Ascending aorta (tissue), 2 donors: ENCODE measurements at places on chromosomes 6 and 20. TPM values are rescaled to one million over a fixed set of nuclear protein-coding genes. Genes with fewer than 3 reads are reported as not detected.

Gene ZSCAN23
- total RNA-seq: not detected

GRCh38 chr6:70811788-70812187 lies 144.1 kb downstream of the SMAP1 start:
- DNase-seq: no peak
- peaks cover under 1% of the 10 kb centered on the region for H3K36me3 ChIP-seq
- no peaks in the 10 kb centered on the region for H3K27me3 ChIP-seq
- H3K4me3 ChIP-seq: no peak overlapping the region
- H3K27ac ChIP-seq: no peak overlapping the region

GRCh38 chr6:32604434-32604877 lies 14.8 kb upstream of the HLA-DRB1 start:
- H3K27me3 ChIP-seq: no peaks in the 10 kb centered on the region
- no peaks in the 10 kb centered on the region for H3K36me3 ChIP-seq
- H3K27ac ChIP-seq: no peak overlapping the region
- DNase-seq: no peak
- no peak overlapping the region for H3K4me3 ChIP-seq

- DNase-seq: no peak
- no peaks in the 10 kb centered on the region for H3K4me1 ChIP-seq
- no peaks in the 10 kb centered on the region for H3K27me3 ChIP-seq
- H3K4me3 ChIP-seq: peak overlapping the region; percentile 18
- H3K36me3 ChIP-seq: no peaks in the 10 kb centered on the region
- peak overlapping the region; percentile 76 for H3K27ac ChIP-seq
Measured at GRCh38 chr6:17032590-17032987, 69.3 kb upstream of the STMND1 start.

DNA sequence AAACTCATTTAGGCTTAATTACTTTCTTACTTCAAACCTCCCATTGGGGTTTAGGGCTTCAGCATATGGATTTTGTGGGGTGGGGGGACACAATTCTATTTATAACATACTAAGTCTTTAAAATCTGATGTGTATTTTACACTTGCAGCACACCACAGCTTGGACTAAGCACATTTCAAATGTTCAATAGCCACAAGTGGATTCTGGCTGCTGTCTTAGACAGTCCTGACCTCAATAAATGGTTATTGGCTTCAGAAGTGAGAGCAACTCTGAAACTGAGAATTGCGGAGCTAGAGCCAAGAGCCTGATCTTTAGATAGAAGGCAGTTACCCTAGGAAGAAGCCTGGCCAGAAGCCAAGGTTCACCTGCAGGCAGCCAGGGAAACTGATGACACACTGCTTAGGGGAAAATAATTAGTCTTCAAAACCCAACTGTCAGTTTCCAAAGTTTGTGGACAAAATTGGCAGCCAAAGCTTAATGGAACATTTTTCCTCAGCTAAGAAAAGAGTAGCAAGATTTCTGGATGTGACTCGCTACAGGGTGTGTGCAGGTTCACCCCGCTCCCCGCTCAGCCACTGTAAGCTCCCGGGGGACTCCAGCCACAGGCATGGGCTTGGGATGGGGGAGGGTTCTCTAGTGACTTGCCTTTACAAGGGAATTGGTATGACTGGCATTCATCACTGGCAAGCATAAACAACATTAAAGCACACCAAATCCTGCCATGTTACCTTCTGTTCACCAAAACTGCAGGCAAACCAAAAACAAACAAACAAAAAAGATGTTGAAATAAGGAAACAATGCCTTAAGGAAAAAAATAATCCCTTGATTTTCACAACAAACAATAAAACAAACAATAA lies 219.8 kb downstream of the TFAP2A start:
- no peaks in the 10 kb centered on the region for H3K4me1 ChIP-seq
- no peak overlapping the region for H3K4me3 ChIP-seq
- DNase-seq: no peak
- no peak overlapping the region for H3K27ac ChIP-seq
- H3K36me3 ChIP-seq: no peaks in the 10 kb centered on the region
- no peaks in the 10 kb centered on the region for H3K27me3 ChIP-seq

- H3K4me3 ChIP-seq: no peak overlapping the region
- no peak overlapping the region for H3K27ac ChIP-seq
- H3K4me1 ChIP-seq: no peaks in the 10 kb centered on the region
- DNase-seq: no peak
- no peaks in the 10 kb centered on the region for H3K36me3 ChIP-seq
Measured at GRCh38 chr6:129849456-129849855, 11.7 kb downstream of the TMEM244 start.

Gene HSPA1L
- total RNA-seq: not detected

DNA sequence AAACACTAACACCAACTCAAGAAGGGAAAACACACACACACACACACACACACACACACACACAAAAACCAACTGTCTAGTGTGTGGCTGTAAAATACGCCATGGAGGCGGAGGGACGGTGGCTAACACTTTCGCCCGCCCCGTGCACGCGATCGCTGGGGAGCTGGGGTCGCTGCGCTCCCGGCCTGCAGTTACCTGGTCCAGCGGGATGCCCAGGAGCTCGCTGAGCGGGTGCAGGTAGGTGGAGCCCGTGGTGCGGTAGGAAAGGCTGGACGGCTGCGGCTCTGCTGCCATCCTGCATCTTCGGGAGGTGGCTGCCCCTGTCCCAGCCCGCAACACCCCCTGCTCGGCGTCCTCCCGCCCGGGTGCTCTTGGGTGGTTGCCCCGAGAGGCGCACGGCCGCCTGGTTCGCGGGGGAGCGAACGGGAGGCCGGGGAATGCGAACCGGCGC lies 303 bp downstream of the MBOAT1 start:
- H3K27me3 ChIP-seq: no peaks in the 10 kb centered on the region
- peaks cover 4% of the 10 kb centered on the region for H3K4me1 ChIP-seq
- peak overlapping the region; percentile 90 for H3K27ac ChIP-seq
- DNase-seq: no peak
- H3K36me3 ChIP-seq: no peaks in the 10 kb centered on the region

Gene LKAAEAR1
- total RNA-seq: not detected

DNA sequence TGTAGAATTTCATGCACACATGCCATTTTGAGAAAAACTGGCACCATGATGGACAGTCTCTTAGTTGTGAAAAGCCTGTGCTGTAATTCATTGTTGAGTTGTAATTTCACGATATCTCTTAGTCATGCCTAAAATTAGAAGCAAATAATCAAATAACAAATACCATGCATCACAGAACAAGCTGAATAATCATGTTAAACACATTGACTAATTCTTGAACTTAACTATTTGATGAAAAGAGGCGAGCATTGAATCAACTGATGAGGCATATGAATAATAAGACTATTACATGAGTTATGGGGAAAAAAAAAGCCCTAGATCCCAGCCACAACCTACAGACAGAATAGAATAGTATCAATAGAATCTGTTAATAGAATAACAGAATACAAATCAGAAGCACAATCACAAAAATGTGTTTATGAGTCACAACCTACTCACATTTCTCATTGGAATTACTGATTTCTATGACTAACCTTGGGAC lies 14.2 kb upstream of the RNF217 start:
- H3K4me3 ChIP-seq: no peak overlapping the region
- H3K27me3 ChIP-seq: no peaks in the 10 kb centered on the region
- H3K36me3 ChIP-seq: no peaks in the 10 kb centered on the region
- H3K27ac ChIP-seq: no peak overlapping the region

DNA sequence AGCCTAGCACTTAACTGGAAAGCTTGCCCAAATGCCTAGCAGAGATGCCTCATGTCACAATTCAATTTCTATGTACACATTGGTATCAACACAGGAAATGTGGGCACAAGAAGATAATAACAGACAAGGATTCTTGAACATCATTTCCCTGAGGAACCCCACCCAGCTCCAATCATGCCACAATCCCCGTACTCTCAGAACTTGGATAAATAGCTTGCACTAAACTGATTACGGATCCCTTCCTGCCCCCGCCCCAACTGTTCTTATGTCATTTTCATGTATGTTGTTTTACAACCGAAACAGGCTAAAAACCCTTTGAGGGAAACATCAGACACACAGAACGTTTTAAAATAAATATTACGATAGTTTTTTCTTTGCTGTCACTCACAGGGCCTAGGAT lies 87.1 kb downstream of the BACH2 start:
- no peak overlapping the region for H3K4me3 ChIP-seq
- H3K4me1 ChIP-seq: no peaks in the 10 kb centered on the region
- no peak overlapping the region for H3K27ac ChIP-seq

DNA sequence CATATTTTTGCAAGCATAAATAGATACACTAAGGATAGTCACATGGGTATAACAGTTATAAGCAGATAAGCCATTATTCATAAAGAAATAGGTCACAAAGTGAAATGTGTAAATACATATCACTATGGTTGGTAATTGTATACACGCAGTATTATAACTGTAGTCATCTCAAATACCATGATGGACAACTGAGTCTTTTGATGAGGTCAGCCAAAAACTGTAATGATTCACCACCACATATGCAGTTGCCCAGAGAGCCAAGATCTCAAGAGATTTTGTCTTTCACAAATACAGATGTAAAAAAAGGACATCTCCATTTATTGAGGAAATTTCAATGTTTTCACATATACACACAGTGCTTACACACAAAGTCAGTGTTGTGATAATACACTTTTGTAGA lies 28.3 kb downstream of the ZNF292 start:
- peaks cover 7% of the 10 kb centered on the region for H3K36me3 ChIP-seq
- H3K27ac ChIP-seq: no peak overlapping the region
- H3K4me1 ChIP-seq: no peaks in the 10 kb centered on the region
- no peak overlapping the region for H3K4me3 ChIP-seq
- no peaks in the 10 kb centered on the region for H3K27me3 ChIP-seq
- DNase-seq: no peak

DNA sequence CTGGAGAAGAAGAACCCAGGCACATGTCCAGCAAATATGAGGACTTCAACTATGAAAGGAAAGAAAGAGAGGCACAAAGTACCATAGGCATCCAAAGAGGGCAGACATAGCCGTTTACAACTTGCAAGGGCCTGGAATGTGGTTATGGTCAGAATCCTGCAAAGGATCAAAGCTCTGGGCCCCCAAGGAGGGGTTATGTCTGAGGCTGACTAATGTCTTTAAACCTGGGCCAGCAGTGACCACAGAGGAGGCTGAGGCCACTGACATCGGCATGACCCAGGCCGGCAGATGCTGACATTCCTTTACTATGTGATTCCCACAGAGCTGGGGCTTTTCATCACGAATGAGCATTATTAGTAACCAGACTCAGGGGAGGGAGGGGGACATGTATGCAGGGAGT lies 861.1 kb downstream of the DHX35 start:
- no peak for DNase-seq
- no peaks in the 10 kb centered on the region for H3K27me3 ChIP-seq
- no peak overlapping the region for H3K27ac ChIP-seq
- H3K4me3 ChIP-seq: no peak overlapping the region
- H3K4me1 ChIP-seq: no peaks in the 10 kb centered on the region

DNA sequence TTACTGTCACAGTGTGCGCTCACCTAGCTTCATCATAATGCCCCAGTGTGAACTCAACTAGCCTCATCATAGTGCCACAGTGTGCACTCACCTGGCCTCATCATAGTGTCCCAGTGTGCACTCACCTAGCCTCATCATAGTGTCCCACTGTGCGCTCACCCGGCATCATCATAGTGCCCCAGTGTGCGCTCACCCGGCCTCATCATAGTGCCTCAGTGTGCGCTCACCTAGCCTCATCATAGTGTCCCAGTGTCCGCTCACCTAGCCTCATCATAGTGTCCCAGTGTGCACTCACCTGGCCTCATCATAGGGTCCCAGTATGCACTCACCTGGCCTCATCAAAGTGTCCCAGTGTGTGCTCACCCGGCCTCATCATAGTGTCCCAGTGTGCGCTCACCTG lies 10.6 kb downstream of the TMEM242 start:
- H3K4me3 ChIP-seq: no peak overlapping the region
- no peak overlapping the region for H3K27ac ChIP-seq
- peaks cover 17% of the 10 kb centered on the region for H3K36me3 ChIP-seq
- H3K4me1 ChIP-seq: peaks cover 4% of the 10 kb centered on the region
- H3K27me3 ChIP-seq: no peaks in the 10 kb centered on the region

GRCh38 chr6:105214668-105215067 lies 34.9 kb upstream of the POPDC3 start:
- no peaks in the 10 kb centered on the region for H3K36me3 ChIP-seq
- no peak overlapping the region for H3K27ac ChIP-seq
- H3K4me1 ChIP-seq: no peaks in the 10 kb centered on the region

Gene UBE2C
- total RNA-seq: not detected

GRCh38 chr6:2756241-2756640 lies 5.5 kb upstream of the MYLK4 start:
- H3K4me3 ChIP-seq: no peak overlapping the region
- H3K4me1 ChIP-seq: no peaks in the 10 kb centered on the region
- H3K27me3 ChIP-seq: no peaks in the 10 kb centered on the region
- no peak overlapping the region for H3K27ac ChIP-seq

- no peak overlapping the region for H3K4me3 ChIP-seq
- no peaks in the 10 kb centered on the region for H3K27me3 ChIP-seq
- peak; percentile 63 for DNase-seq
- H3K4me1 ChIP-seq: no peaks in the 10 kb centered on the region
Measured at GRCh38 chr6:170129691-170130171, 161.1 kb downstream of the DLL1 start.

GRCh38 chr20:36385503-36385902 lies 79.4 kb downstream of the DLGAP4 start:
- H3K4me3 ChIP-seq: no peak overlapping the region
- no peaks in the 10 kb centered on the region for H3K4me1 ChIP-seq
- H3K36me3 ChIP-seq: no peaks in the 10 kb centered on the region

DNA sequence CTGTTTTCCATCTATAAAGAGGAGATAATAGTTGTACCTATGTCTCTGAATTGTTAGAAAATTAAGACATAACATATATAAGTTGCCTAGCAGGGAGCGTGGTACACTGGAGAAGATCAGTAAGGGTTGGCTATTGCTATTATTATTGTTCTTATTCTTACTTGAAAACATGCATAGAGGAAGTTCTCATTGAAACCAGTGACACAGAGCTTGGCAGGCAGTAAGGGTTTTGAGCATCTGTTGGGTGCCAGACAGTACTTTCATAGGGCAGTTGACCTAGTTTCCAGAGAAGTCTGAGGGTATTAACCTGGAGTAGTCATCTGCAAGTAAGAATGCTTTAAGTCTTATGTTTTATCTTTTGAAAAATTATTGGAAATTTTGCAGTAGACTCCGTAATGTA lies 13.3 kb upstream of the SGK1 start:
- no peaks in the 10 kb centered on the region for H3K4me1 ChIP-seq
- H3K36me3 ChIP-seq: no peaks in the 10 kb centered on the region
- no peaks in the 10 kb centered on the region for H3K27me3 ChIP-seq
- DNase-seq: no peak

- H3K36me3 ChIP-seq: no peaks in the 10 kb centered on the region
- no peak for DNase-seq
- no peaks in the 10 kb centered on the region for H3K4me1 ChIP-seq
Measured at GRCh38 chr6:136977075-136977474, 55.0 kb downstream of the SLC35D3 start.

- H3K27ac ChIP-seq: peak overlapping the region; percentile 26
- DNase-seq: no peak
- H3K27me3 ChIP-seq: no peaks in the 10 kb centered on the region
- H3K4me1 ChIP-seq: peaks cover 28% of the 10 kb centered on the region
- H3K4me3 ChIP-seq: no peak overlapping the region
Measured at GRCh38 chr6:13811627-13812358, 2.6 kb downstream of the MCUR1 start.

- H3K4me1 ChIP-seq: no peaks in the 10 kb centered on the region
- H3K27me3 ChIP-seq: no peaks in the 10 kb centered on the region
- H3K36me3 ChIP-seq: no peaks in the 10 kb centered on the region
- H3K27ac ChIP-seq: no peak overlapping the region
Measured at GRCh38 chr6:17061097-17061496, 40.8 kb upstream of the STMND1 start.
